CD8-positive, alpha-beta memory T cell (primary cell): ENCODE measurements at places on chromosomes 3 and 15.
A peak's percentile ranks its signal among the peaks of the same experiment; 100 is the strongest.

- no peak for DNase-seq
These were observed 2.7 kb downstream of the CYP1A1 start for GRCh38 chr15:74722591-74722990.

DNA sequence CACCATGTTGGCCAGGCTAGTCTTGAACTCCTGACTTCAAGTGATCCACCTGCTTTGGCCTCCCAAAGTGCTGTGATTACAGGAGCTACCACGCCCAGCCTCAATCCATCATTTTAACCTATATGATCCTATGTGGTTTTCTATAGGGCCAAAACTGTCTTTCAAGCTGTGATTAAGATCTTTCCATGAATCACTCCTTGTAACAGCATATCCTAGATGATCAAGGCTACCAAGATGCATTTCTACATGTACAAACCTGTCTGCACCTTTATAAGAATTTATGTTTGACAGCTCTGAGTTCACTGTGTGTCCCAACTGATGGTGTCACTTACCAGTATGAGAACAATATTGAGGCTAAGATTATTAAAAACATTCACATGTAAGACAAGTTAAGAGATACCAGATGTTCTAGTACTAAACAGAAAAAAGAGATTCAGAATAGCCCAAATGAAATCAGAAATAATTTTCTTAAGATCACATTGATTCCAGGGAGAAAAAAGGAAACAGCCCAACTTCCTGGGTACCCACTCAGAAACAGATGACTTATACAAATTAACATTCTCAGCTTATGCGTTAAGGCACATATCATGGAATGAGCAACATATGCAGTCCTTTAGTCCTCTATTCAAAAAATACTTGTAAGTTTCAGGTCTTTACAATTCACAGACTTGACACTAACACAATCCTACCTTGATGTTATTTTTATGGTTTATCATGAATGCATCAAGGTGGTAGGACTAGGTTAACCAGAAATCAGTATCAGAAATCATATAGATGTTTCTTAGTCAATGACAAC, 24.8 kb upstream of the PPIB start:
- no peak for DNase-seq

GRCh38 chr3:157069846-157070677, 89.9 kb downstream of the CCNL1 start:
- no peak for DNase-seq

- DNase-seq: no peak
These were observed 139.4 kb upstream of the NUDT16 start for GRCh38 chr3:131242201-131242600.

GRCh38 chr3:70387889-70388288, 75.5 kb upstream of the MDFIC2 start:
- DNase-seq: no peak

GRCh38 chr3:3296979-3297381, 117.5 kb upstream of the CRBN start:
- DNase-seq: no peak

DNA sequence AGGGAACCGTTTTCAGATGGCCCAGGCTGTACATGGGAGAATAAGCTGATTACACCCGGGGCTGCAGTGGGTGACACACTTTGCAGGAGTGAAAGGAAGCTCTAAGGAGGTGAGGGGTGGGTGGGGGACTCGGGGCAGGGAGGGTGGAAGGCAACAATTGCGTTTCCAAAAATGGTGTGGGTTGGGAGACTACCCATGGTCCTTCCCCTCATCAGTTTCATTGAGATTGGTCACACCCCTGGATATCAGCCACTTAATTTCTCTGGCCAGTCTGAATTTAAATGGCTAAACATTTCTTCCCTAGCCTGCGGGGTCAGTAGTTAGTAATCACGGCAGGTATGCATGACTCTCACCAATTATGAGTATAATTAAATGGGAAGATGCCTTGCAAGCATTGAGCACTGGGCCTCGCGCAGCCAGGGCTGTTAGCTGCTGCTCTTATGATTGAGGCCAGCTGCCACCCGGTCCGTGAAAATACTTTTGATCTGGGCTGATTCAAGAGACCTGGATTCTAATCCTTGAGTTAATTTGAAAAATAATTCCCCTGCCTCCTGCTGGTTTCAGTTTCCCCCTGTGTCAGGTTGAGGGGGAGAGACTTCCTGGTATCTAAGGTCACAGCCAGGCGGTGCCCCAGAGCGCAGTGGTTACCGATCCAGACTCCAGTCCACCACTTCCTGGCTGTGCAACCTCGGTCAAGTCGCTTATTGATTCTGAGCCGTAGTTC, 23.3 kb downstream of the SLC6A6 start:
- peak; percentile 40 for DNase-seq

GRCh38 chr3:183158551-183159006, 4.0 kb downstream of the LAMP3 start:
- no peak for DNase-seq

- no peak for DNase-seq
These were observed 18.9 kb downstream of the ADPGK start for GRCh38 chr15:72764656-72765055.

GRCh38 chr3:12190832-12191231, 32.1 kb upstream of the TIMP4 start:
- DNase-seq: no peak

GRCh38 chr3:188788621-188789081, 383.1 kb upstream of the TPRG1 start:
- peak; percentile 70 for DNase-seq

DNA sequence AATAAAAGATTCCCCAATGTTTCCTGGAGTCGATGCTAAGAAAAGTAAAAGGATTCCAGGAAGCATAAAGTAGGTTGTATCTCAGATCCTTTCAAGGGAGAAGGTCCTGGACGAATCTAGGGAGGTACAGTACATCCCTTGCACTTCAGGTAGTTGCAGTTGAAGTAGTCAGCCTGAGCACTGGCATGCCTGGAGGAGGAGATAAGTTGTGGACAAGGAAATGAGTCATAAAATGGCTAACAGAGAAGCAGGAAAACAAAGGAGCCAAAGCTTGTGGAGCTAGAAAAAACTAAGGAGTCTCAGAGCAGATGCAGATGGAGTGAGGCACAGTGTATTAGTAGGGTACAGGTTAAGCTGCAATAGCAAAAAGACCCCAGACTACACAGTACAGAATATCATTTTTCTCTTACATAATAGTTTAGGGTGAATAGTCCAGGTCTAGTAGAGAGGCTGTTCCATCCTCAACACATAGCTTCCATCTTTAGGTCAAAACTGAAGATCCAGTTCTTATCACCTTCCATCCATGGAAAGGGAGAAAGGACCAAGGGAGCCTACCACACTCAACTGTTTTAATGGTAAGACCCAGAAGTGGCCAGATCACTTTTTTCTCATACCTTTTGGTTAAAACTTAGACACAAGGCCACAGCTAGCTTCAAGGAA, 41.3 kb downstream of the COL6A5 start:
- no peak for DNase-seq

DNA sequence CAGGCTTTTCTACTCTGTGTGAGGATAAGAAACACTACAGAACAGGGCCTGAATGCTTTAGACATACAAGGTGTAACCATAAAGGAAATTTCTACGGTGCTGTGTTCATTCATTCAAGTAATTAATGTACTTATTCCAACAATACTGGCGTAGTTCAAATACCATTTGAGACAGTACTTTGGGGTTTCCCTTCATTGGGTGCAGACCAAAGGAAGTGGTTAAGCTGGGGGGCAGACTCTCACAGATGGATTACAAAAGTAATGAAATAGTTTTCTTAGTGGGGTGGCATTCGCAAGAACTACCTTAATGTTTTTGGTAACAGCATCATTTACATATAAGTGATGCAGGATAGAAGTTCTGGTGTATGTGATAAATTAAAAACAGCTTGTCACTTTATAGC, 65.9 kb downstream of the BTD start:
- peak; percentile 29 for DNase-seq

DNA sequence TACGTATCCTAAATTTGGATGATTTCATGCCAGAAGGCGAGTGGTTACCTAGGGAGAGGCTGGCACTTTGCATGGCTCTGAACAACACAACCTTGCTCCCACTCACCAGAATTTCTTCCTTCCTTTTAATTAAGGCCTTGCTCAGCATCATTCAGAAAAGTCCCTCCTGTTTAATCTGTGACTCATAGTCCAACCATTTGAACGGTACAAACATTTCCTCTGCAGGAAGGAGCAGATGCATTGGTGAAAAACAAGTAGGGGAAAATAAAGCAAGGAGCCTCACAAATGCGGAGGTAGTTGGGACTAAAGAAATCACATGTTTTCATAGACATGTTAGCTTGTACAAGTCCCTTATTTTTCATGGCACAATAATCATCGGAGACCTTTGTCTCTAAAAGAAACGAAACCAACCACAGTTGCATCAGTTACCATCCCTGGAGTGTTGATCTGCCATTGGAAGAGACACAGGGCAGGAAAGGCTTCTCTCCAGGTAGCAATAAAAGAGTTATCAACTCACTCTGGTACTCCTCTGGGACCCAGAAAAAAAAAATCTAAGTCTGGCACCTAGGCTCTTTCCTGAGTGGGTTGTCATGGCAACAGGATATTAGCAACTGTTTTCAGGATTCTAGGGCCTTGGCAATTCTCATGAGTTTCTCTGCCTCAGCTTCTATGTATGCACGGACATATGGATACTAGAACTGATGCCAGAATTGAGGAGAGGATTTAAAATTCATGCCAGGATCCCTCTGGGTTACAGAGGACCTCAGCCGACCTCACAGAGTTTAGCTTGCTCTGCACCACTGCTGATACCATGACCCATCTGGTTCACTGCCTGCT, 255.4 kb upstream of the ARPP21 start:
- DNase-seq: no peak

GRCh38 chr3:138761002-138761401, 73.7 kb downstream of the PIK3CB start:
- no peak for DNase-seq

GRCh38 chr3:194756460-194756779, 70.7 kb downstream of the FAM43A start:
- no peak for DNase-seq

GRCh38 chr15:66841953-66842681, 140.1 kb downstream of the SMAD6 start:
- DNase-seq: no peak

DNA sequence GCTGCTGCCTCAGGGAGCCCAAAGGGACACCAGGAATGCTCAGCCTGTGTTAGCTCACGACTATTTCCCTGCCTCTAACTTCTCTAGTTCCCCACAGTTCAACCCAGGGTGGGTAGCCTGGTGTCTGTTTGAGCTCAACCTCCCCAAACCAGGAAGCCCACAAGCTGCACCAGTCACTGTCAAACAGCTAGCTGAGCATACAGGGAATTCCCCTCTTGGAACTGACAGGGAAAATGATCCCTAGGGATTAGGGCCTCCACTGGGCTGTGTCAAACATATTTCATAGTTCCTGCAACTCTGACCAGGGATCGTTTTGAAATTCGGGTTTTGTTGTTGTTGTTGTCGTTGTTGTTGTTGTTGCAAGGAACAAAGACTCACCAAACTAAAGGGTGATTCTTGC, 147.1 kb upstream of the ICE2 start:
- DNase-seq: no peak

- no peak for DNase-seq
These were observed 32.4 kb upstream of the RASGRF1 start for GRCh38 chr15:79122991-79123390.

DNA sequence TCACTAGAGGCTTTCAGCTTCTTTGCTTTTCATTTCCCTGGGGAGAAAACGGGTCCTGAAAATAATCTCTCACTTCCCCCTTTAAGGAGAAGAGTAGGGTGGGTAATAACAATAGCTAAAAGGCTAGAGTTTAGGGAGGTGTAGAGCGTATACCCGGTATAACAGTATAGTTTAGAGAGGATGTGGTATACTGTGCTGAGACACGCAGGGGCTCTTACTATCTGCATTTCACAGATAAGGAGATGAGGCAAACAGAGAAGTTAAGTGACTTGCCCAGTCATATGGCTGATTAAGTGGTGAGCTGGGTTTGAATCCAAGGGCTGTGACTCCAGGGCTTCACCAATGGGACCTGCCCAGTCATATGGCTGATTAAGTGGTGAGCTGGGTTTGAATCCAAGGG, 15.0 kb upstream of the KCNMB3 start:
- no peak for DNase-seq

DNA sequence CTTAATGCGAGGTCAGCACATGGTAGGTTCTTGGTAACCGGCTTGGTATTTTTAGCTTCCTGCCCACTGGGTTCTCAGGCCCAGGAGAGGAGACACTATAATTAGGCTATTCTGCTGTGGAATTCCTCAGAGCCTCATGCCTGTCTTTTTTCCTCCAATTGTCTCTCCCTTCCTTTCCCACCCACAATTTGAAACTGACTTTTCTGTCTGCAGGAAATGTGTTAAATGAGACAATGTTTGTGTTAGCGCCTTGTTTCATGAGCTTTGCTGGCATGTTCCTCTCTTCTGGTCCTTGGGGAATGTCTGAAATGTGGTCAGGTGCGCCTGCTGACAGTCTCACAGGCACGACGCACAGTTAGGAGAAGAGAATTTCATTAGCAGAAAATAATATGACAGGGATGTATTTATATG, 223.6 kb upstream of the CTNNB1 start:
- DNase-seq: no peak

DNA sequence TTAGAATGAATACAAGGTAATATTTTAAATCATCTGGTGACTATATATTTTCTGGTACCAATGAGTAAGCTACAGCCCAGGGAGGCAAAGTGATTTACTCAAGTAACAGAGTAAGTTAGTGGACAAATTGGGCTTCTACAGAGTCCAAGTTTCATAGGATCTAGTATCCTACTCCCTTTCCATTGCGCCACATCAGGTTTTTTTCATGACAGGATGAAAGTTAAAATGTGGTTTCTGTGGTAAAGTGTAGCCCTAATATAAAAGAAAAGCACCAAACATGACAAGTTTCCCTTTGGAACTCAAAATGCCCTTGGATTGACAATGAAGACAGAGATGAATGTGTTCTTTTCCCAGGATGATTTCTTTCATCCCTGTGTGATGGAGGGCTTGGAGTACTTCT, 350.8 kb upstream of the ZNF385D start:
- DNase-seq: no peak

DNA sequence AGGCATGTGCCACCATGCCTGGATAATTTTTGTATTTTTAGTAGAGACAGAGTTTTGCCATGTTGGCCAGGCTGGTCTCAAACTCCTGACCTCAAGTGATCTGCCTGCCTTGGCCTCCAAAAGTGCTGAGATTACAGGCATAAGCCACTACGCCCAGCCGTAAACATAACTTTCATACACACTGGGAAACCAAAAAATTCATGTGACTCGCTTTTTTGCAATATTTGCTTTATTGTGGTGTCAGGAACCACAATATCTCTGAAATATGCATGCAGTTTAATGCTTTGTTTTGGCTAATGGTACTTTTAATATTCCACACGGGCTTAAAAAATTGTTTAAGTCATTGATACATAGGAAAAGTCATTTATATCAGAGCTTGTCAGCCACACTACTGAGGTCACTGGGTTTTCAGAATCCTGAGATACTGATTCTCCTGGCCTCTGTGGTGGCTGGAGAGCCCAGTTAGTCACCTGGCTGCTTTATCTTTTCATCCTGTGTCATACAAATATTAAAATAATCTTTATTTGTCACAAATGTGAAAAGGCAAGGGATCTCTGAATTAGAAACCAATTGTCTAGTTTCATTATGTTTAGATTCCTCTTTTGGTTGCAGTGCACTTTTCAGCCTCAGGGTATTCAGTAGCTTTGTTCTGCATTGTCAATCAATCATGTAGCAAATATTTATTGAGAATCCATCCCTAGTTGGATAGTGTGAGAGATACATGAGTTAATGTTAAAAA, 10.0 kb downstream of the TMEM62 start:
- no peak for DNase-seq

GRCh38 chr3:176696816-176697215, 500.5 kb downstream of the TBL1XR1 start:
- DNase-seq: no peak

- DNase-seq: no peak
These were observed 35.2 kb upstream of the TF start for GRCh38 chr3:133711013-133711412.
